ENCODE measurements at places on chromosomes 1 and 21.

- no peak for DNase-seq
- peaks cover 81% of the 10 kb centered on the region for H3K27me3 ChIP-seq
- H3K36me3 ChIP-seq = no peaks in the 10 kb centered on the region
- peaks cover 5% of the 10 kb centered on the region for H3K4me1 ChIP-seq
- H3K27ac ChIP-seq = no peak overlapping the region
These were observed 2.1 kb downstream of the DISP3 start for GRCh38 chr1:11481019-11481418.

- H3K36me3 ChIP-seq = peaks cover 41% of the 10 kb centered on the region
- H3K27ac ChIP-seq = no peak overlapping the region
- no peaks in the 10 kb centered on the region for H3K27me3 ChIP-seq
- no peaks in the 10 kb centered on the region for H3K4me1 ChIP-seq
- H3K4me3 ChIP-seq = no peak overlapping the region
These were observed 25.5 kb downstream of the USP1 start for GRCh38 chr1:62462370-62462769.

GRCh38 chr1:9271283-9271682 is 21.4 kb upstream of the SPSB1 start:
- peak overlapping the region; percentile 74 for H3K27ac ChIP-seq
- peaks cover 13% of the 10 kb centered on the region for H3K4me1 ChIP-seq
- peaks cover 2% of the 10 kb centered on the region for H3K36me3 ChIP-seq
- H3K4me3 ChIP-seq = no peak overlapping the region
- H3K27me3 ChIP-seq = no peaks in the 10 kb centered on the region

GRCh38 chr1:107343601-107344000 is 202.8 kb downstream of the NTNG1 start:
- H3K27me3 ChIP-seq = no peaks in the 10 kb centered on the region
- no peak for DNase-seq
- no peak overlapping the region for H3K27ac ChIP-seq

GRCh38 chr1:57494530-57495079 is 70.7 kb upstream of the DAB1 start:
- DNase-seq = no peak
- no peak overlapping the region for H3K4me3 ChIP-seq
- no peak overlapping the region for H3K27ac ChIP-seq
- no peaks in the 10 kb centered on the region for H3K4me1 ChIP-seq

DNA sequence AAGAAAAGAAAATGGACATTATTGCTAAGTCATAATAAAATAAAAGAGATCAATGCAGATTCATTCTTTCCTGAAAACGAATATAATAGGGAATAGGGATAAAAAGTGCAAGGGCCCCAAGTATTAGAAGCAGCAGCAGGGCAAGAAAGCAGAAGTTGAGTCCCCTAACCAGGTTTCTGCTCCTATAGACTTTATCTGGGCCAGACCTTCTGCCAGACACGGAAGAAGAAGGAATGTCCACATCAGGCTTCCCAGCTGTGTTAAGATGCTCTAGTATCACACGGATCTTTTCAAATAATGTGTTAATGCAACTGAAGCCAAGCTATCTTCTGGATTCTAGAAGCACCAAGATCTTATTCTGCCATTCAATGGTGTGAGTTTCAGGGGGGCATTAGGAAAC is 26.9 kb downstream of the CD244 start:
- H3K36me3 ChIP-seq = no peaks in the 10 kb centered on the region
- peaks cover 3% of the 10 kb centered on the region for H3K4me1 ChIP-seq
- no peak overlapping the region for H3K4me3 ChIP-seq
- DNase-seq = no peak
- no peak overlapping the region for H3K27ac ChIP-seq

DNA sequence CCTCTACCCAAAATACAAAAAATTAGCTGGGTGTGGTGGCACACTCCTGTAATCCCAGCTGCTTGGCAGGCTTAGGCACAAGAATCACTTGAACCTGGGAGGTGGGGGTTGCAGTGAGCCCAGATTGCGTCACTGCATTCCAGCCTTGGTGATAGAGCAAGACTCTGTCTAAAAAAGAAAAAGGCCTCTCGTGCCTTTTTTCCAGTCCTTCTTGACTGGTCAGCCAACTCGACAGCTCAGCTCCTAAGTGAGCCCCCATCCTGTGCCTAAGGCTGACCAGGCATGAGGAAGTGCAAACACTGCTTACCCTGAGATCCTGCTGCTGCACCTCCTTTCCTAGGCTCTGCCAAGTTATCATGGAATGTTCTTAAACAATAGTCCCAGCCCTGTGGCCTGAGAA is 10.1 kb upstream of the PROK1 start:
- no peaks in the 10 kb centered on the region for H3K36me3 ChIP-seq
- H3K4me3 ChIP-seq = no peak overlapping the region
- no peak for DNase-seq
- H3K4me1 ChIP-seq = peaks cover 57% of the 10 kb centered on the region

- peaks cover 2% of the 10 kb centered on the region for H3K27me3 ChIP-seq
- no peak overlapping the region for H3K27ac ChIP-seq
- peaks cover 27% of the 10 kb centered on the region for H3K4me1 ChIP-seq
- DNase-seq = no peak
These were observed 86.9 kb downstream of the IER5 start for GRCh38 chr1:181175356-181175910.

DNA sequence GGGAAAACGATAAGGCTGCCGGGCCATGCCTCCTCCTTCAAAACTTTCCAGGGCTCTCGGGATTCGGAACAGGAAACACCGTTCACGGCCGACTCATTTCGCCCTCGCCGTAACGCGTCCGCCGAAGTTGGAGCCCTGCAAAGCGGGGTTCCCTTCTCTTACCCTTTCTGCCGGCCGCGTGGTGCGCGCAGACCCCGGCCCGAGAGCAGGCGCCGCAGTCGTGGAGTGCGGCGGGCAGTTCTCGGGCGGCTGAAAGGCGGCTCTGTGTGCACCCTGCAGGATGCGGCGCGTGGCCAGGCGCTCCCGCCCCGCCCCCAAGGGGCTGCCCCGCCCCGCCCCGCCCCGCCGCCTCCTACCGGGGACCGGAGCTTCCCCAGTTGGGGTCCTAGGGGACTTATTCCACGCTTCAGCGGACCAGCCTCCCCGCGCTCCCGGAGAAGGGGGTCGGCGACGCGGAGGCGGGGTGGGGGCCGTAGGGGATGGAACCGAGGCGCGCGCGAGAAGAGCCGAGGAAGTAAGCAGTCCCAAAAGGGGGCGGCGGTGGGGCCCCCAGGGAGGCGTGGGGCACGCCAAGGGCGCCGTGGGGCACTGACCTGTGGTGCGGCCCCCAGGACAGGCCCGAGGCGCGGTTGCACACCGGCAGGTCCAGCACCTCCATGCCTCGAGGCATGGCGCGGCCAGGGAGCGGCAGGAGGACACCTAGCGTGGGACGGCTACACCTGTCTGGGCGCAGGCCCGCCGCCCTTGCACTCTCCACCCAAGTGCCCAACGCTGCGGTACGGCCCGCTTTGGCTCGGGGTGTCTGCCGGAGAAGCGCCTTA is at the start of gene MCOLN2:
TSS of gene MCOLN2 (minus strand) at position 268 of the 821 bp plus-strand sequence. CDS start at position 27, 241 bp downstream.
- H3K4me1 ChIP-seq = peaks cover 8% of the 10 kb centered on the region
- peak within 1 kb of the TSS; percentile 69 for H3K4me3 ChIP-seq
- H3K27me3 ChIP-seq = peaks cover 80% of the 10 kb centered on the region

GRCh38 chr1:219304227-219305226 is 130.8 kb downstream of the LYPLAL1 start:
- peaks cover 12% of the 10 kb centered on the region for H3K36me3 ChIP-seq
- no peak for DNase-seq
- no peak overlapping the region for H3K27ac ChIP-seq
- no peak overlapping the region for H3K4me3 ChIP-seq
- peaks cover 1% of the 10 kb centered on the region for H3K4me1 ChIP-seq
- H3K27me3 ChIP-seq = no peaks in the 10 kb centered on the region

GRCh38 chr1:150661156-150661555 is 31.7 kb upstream of the ENSA start:
- H3K4me3 ChIP-seq = no peak overlapping the region
- H3K36me3 ChIP-seq = peaks cover 40% of the 10 kb centered on the region
- no peaks in the 10 kb centered on the region for H3K4me1 ChIP-seq

GRCh38 chr1:109252167-109252892 is 3.0 kb downstream of the CELSR2 start:
- DNase-seq = no peak
- H3K36me3 ChIP-seq = peaks cover 19% of the 10 kb centered on the region
- H3K27me3 ChIP-seq = peaks cover 2% of the 10 kb centered on the region
- H3K4me3 ChIP-seq = no peak overlapping the region
- peaks cover 30% of the 10 kb centered on the region for H3K4me1 ChIP-seq

GRCh38 chr21:38139380-38140168 is 117.2 kb upstream of the KCNJ15 start:
- H3K4me3 ChIP-seq = no peak overlapping the region
- H3K36me3 ChIP-seq = no peaks in the 10 kb centered on the region
- DNase-seq = no peak
- H3K27me3 ChIP-seq = peaks cover 4% of the 10 kb centered on the region
- no peak overlapping the region for H3K27ac ChIP-seq
- H3K4me1 ChIP-seq = peaks cover 13% of the 10 kb centered on the region

GRCh38 chr1:86581231-86581630 is 34.4 kb downstream of the CLCA4 start:
- H3K27me3 ChIP-seq = no peaks in the 10 kb centered on the region
- no peak overlapping the region for H3K4me3 ChIP-seq
- H3K4me1 ChIP-seq = no peaks in the 10 kb centered on the region
- H3K36me3 ChIP-seq = no peaks in the 10 kb centered on the region
- no peak for DNase-seq

GRCh38 chr1:91499904-91500755 is 521 bp upstream of the CDC7 start:
- DNase-seq = no peak
- peaks cover 16% of the 10 kb centered on the region for H3K4me1 ChIP-seq
- H3K27ac ChIP-seq = no peak overlapping the region
- no peaks in the 10 kb centered on the region for H3K27me3 ChIP-seq
- H3K4me3 ChIP-seq = no peak overlapping the region

DNA sequence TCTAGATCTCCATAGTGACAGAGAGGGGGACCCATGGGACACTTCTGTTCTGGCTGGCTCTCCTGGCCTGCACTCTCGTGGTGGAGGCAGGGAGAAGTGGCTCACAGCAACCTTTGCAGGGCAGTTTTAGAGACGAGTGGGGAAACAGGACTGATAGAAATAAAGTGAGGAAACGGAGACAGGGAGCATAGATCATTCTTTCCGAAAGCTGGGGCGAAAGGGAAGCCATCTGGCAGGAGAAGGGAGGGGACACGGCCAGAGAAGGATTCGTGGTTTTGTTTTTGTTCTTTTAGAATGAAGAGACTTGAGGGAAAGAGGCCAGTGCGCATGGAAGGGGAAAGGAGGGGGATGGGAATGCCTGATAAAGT is 3.5 kb downstream of the TIE1 start:
- peaks cover 15% of the 10 kb centered on the region for H3K4me1 ChIP-seq
- no peak for DNase-seq
- H3K27ac ChIP-seq = peak overlapping the region; percentile 52
- no peaks in the 10 kb centered on the region for H3K27me3 ChIP-seq
- no peaks in the 10 kb centered on the region for H3K36me3 ChIP-seq
- no peak overlapping the region for H3K4me3 ChIP-seq

DNA sequence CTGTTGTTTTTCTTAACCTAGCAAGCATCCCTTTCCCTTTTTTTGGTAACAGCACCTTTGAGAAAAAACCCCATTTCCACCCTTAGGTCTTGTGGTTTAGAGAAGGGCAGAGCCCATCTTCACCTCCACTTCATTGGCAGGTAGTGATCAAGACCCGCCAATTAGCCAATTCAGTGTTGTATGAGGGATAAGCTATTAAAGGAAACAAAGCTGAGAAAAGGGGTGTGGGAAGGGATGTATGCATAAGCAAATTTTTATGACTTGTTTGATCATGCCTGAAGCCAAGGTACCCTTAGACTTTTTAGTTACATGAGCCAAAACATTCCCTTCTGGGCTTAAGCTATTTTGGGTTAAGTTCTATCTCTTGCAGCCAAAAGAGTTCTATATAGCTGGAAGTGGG is 3.6 kb upstream of the ZNF697 start:
- no peak overlapping the region for H3K4me3 ChIP-seq
- no peak overlapping the region for H3K27ac ChIP-seq
- H3K27me3 ChIP-seq = no peaks in the 10 kb centered on the region
- H3K4me1 ChIP-seq = peaks cover 24% of the 10 kb centered on the region
- DNase-seq = no peak

DNA sequence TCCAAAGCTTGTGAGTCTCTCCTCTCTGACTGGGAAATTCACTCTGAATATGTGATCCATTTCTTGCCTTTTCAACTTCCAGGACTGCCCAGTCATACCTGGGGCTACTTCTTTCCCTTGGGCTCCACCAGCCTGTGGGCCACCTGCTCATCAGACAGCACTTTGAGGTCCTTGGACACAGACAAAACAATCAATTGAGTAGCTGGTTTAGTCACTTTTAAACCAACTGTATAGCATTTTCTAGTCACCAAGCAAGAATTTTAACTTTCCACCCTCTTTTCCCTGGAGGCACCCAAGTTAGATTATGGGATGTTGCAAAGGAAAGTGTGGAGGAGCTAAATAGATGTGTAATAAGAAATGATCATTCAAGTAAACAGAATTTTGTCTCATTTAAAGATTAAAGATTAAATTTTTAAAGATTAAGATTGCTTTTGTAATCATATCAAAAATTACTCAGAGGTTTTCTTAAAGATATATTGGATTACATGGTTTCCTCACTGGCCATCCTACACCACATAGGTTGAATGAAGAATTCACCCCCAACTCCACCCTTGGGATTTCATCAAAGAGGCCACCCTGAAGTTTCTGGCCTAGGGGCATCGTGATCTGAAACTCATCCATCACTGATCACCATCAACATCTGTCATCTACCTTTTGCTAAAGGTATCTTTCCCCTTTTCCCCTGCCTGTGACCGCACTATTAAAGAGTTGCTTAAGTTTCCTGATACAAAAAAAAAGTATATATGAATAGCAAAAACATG is 219.2 kb upstream of the NR5A2 start:
- H3K36me3 ChIP-seq = no peaks in the 10 kb centered on the region
- H3K27me3 ChIP-seq = no peaks in the 10 kb centered on the region
- no peak overlapping the region for H3K4me3 ChIP-seq
- no peak overlapping the region for H3K27ac ChIP-seq
- peaks cover 17% of the 10 kb centered on the region for H3K4me1 ChIP-seq

GRCh38 chr1:213419401-213420030 is 368.5 kb downstream of the RPS6KC1 start:
- H3K36me3 ChIP-seq = no peaks in the 10 kb centered on the region
- no peak for DNase-seq
- peaks cover 6% of the 10 kb centered on the region for H3K4me1 ChIP-seq
- peaks cover 10% of the 10 kb centered on the region for H3K27me3 ChIP-seq
- H3K27ac ChIP-seq = no peak overlapping the region
- no peak overlapping the region for H3K4me3 ChIP-seq

DNA sequence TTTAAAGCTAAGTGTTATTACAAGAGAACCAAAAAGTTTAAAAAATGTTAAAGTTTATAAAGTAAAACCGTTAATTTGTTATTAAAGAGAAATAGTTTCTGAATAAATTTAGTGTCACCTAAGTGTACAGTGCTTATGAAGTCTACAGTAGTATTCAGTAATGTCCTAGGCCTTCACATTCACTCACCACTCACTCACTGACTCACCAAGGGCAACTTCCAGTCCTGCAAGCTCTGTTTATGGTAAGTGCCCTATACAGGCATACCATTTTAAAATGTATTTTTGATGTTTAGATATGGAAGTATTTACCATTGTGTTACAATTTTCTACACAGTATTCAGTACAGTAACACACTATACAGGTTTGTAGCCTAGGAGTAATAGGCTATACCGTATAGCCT is 60.1 kb upstream of the GCLM start:
- H3K36me3 ChIP-seq = no peaks in the 10 kb centered on the region
- no peaks in the 10 kb centered on the region for H3K4me1 ChIP-seq
- H3K27me3 ChIP-seq = no peaks in the 10 kb centered on the region
- DNase-seq = no peak
- H3K27ac ChIP-seq = no peak overlapping the region
- H3K4me3 ChIP-seq = no peak overlapping the region

- no peak for DNase-seq
- peaks cover 12% of the 10 kb centered on the region for H3K27me3 ChIP-seq
- no peak overlapping the region for H3K27ac ChIP-seq
- H3K4me3 ChIP-seq = no peak overlapping the region
These were observed 144.5 kb upstream of the DNAH14 start for GRCh38 chr1:224785040-224785328.

Data from mesothelial cell of epicardium (in vitro differentiated cells).